Stimulated activated memory B cell treated with anti-CD40 and anti-IgM and Interleukin-4, amounts not matched to agents 10 μg/mL and 1 μg/mL and 100 μg/mL, for 72 hours (primary cell): ENCODE measurements at places on chromosomes 4 and X.

GRCh38 chrX:49992853-49993252 is 70.5 kb downstream of the CLCN5 start:
- no peak for ATAC-seq

DNA sequence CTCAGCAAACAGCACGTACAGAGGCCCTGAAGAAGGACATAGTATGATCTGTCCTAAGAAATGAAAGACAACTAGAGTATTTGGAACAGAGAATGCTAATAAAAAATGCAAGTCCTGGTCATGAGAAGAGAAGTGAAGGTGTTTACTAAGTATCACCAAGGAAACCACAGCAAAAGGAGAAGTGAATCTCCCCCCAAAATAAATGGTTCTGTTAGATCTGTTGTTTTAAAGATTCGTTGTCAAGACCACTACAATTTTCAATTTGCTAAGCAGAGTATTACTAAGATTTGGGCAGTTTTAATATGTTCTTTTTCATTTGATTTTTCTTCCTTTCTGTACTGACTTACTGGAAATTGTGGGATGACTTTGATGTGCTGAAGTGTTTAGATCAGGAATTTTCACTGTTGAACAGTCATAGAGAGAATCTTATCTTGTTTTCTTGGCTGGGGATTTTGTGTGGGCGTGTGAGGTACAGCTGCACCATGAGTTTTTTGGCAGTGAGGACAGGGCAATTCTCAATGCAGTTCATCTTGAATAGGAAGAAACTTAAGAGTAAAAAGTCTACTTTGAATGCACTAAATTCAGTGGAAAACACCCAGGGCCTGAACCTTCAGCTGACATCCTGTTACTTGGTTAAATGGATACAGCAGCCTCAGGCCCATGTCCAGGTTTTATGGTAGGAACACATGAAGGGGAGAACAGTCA is 132.2 kb downstream of the STIM2 start:
- peak; percentile 94 for ATAC-seq

- ATAC-seq = no peak
Observed at GRCh38 chrX:149365552-149365951, 139.6 kb downstream of the IDS start.

DNA sequence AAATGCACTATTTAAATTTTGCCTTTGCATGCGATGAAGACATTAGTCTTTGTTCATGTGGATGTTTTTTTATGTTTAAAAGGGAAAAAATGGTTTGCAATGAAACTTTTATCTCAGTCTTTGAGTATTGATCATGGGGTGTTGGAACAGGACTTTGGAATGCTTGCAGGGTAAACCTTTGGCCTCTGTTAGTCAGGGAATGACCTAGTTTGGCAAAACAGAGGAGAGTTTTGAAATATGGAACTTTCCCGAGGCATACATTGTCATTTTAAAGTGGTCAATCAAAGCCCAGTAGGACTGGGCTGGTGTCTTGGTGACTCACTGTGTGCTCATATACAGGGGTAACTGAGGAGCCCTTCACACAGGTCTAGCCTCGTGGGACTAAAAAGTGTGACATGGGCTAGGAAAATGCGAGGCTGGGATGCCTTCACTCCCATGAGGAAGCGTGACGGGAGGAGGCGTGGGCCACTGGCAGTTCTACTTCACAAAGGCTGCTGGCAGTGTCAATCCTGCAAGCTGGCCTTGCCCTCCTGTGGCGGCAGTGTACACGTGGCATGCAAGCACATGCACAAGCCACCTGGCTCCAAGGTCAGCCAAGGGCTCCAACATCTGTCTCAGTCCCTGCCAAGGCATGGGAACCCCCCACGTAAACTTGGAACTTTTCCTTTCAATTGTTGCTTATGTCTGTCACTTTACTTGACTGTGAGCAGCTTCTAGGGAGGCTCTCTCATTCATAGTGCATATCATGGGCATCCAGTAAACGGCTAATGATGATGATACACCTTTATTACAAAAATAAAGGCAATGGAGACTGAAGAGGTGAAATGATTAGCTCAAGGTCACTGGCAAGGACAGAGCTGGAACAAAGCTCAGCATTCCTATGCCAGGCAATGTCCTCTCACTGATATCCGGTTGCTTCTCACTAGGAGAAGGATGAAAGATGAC is 5.2 kb upstream of the F11 start:
- ATAC-seq = no peak

- ATAC-seq = no peak
Observed at GRCh38 chrX:118392716-118393115, 46.8 kb downstream of the WDR44 start.

- peak; percentile 46 for ATAC-seq
Observed at GRCh38 chr4:184534511-184535391, 60.4 kb upstream of the IRF2 start.

- no peak for ATAC-seq
Observed at GRCh38 chr4:153989505-153989904, 200.6 kb upstream of the SFRP2 start.

DNA sequence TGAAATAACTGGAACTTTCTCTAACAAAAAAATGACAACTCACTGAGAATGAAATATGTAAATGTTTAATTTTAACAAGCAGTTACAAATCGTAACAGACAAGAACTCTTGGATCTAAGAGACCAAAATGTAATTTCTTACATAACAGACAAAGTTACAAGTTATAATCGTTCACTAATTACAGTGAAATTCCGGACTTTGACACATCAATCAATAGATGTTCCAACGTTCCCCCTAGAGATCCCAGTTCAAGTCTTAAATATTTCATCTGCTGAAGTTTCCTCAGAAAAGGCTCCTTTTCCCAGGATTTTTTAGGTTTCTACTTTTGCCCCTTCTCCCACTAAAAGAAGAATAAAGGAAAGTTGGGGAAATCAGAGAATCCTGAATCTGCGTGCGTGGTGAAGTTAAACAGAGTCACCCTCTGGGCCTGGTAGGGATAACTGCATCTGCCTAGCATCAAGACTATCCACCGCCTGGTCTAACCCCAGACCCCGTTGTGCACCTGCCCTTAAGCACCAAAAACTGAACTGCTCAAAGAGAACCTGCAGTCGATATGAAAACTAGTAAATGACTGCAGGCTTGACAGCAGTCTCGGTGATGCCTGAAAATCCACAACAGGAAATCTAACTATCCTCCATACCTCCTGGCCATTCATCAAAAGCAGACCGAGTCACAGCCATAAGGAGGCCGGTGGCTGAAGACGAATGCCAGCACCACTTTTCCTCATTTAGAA is 2.3 kb downstream of the IRF2 start:
- no peak for ATAC-seq

DNA sequence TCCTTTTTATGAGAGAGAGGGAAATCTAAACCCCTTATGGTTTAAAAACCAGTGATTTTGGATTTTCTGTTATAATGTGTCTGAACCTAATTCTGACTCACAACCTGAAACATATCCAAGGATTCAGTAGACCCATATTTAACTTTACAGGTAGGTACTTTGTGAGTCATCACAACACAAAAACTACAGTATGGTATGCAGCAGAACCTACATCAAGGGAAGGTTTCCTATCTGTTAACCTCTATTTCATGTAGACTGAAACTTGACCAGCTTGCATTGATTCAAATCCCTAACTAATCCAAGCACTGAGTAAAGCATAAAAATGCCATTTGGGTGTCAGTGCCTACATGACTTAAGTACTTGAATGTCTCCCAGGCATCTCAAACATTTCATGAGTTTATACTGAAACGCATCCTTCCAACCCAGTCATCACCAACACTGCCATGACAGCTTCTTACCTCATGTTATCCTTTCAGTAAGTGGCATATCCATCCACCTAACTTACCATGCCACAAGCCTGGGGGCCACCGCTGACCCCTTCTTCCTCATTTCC is 4.3 kb upstream of the ARHGAP10 start:
- no peak for ATAC-seq

GRCh38 chr4:2484993-2485392 is 16.1 kb downstream of the RNF4 start:
- peak; percentile 95 for ATAC-seq

- ATAC-seq = no peak
Observed at GRCh38 chrX:110755061-110755460, 40.6 kb downstream of the CHRDL1 start.

DNA sequence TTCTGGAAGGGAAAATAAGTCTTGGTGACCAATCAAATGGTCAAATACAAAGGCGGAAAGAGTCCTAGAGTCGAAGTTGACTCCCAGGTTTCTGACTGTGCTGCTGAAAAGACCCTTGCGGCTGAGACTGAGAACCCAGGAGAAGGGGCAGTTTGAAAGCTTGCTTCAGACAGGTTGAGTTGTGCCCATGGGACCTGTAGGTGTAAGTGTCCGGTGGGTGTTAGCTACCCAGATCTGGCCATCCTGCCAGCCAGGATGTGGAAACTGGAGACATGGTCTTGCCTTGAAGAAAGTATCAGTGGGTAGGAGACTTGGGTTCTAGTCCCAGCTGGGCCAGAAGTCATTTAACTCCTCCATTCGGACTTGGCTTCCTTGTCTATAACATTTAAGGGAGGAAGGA is 275.2 kb downstream of the EVC2 start:
- no peak for ATAC-seq

DNA sequence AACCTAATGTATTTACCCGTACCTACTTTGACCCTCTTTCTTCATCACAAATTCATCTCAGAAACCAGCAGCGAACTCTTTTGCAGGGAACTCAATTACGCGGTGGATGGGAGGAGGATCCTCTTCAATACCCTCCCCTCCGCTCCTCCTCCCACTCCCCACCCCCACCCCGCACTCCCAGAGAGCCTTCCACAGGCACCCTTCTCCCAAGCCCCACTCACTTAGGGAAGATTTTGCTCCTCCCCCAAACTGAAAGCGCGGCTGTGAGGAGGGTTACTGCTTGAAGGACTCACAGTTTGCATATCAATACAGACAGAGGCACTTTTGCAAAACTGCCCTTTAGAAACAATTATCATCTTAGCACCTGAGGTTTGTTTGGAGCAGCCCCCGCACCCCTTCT is 960 bp upstream of the IL1RAPL1 start:
- no peak for ATAC-seq

DNA sequence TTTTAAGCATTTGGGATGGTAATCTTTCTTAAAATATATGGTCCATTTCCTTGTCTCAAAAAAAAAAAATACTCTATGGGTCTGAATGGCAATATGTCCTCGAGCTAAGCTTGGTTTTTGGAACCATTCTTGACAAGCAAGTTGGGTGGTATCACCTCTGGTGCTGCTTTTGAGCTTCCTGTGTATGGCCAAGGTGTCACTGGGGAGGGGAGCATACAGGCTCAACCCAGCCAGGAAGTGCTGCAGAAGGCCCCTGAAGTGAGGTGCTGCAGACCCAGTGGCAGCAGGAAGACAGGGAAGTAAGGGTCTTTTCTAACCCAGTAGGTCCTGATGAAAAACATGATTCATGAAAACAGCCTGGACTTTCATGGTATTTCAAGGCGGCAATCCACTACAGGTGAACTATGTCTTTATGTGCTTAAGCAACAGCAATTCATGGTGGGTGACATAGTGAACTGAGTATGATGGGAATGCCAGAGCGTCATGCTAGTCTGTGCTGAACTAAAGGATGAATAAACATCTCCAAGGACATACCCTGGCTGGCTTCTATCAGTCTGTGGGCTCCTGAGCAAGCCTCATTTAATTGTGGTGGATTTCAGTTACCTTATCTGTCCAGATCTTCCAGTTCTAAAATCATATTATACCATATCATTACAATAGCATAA is 15.1 kb downstream of the TRAPPC2 start:
- ATAC-seq = no peak

GRCh38 chr4:93743022-93743421 is 85.5 kb upstream of the ATOH1 start:
- no peak for ATAC-seq

DNA sequence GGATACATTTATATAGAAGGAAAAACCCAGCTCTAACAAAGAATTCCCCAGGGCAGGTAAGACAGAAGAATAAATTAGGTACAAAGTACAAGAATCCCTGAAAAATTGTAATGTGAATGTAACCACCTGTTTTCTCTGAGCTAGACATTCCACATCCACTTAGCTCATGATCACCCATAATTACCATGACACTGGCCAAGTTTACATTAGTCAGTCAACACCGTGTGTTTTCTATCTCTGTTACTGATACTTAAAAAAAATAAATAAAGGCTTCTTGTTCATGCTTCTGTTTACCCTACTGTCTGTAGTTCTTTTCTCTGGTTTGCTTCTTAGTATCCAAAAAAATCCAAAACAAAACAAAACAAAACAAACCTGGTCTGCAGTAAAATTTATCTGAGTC is 66.0 kb downstream of the CBLL2 start:
- ATAC-seq = no peak

GRCh38 chr4:77710059-77710458 is 104.4 kb downstream of the CXCL13 start:
- no peak for ATAC-seq

DNA sequence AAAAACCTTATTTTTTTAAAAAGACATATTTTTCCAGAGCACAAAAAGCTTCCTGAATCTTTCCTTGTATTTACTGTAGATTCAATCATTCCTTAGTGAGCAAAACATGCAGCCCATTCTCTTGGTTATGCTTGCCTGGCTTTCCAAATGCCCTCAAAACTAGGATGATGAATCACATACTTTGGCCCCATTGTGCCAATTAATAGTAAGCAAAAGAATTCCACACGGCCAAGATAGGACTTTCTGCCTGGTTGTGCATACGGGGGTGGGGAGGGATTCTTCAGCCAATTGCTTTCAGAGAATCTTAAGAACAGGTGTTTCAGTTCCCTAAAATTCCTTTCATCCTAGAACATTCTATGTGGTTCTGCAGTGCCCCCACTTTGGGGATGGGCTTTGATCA is 7.0 kb downstream of the RAI2 start:
- ATAC-seq = no peak

DNA sequence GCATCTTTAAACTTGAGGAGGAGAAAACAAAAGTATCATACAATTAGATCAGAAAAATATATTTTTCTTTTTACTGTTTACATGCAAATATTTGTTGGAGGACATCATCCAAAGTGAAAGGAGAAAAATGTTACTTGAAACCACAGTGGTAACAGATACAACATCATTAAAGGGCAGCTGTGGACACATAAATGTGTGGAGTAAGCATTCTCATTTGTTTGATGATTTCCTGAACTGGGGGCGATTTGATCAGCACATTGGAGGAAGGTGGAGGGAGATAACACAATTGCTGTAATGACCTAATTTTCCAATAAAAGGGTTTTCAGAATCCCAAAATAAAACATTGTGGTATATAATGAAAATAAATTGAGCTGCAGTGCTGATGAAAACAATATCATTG is 314.5 kb upstream of the HS3ST1 start:
- ATAC-seq = no peak

GRCh38 chr4:185640811-185641675 is 105.7 kb upstream of the PDLIM3 start:
- no peak for ATAC-seq

GRCh38 chrX:112668476-112669409 is 11.0 kb downstream of the LHFPL1 start:
- peak; percentile 60 for ATAC-seq

GRCh38 chrX:66677430-66677829 is 38.6 kb upstream of the EDA2R start:
- ATAC-seq = no peak
